A549 treated with Mapracorat at 1 μM for 4 hours (cell line): ENCODE measurements at places on chromosomes 4 and X. TPM values are rescaled to one million over a fixed set of nuclear protein-coding genes. Genes with fewer than 3 reads are reported as not detected.

Gene PAGE2B
- total RNA-seq: not detected in 5 replicates

Gene ITM2A
- 0.31 TPM in 1 of 5 replicates, not detected in the others for total RNA-seq

Gene HSFX4
- total RNA-seq: not detected in 5 replicates

Gene CXCL10
- 0.12 to 0.19 TPM (median 0.15 TPM) in 3 of 5 replicates, not detected in the others for total RNA-seq

Gene PRKG2
- 0.65 to 1.0 TPM (median 0.75 TPM) in 5 replicates for total RNA-seq

Gene RAB41
- total RNA-seq: not detected in 5 replicates

Gene GC
- total RNA-seq: not detected in 5 replicates

Gene DIPK2B
- not detected in 5 replicates for total RNA-seq

Gene EDA
- 0.38 to 0.75 TPM (median 0.43 TPM) in 5 replicates for total RNA-seq

Gene FAM120C
- 4.0 to 6.3 TPM (median 4.9 TPM) in 5 replicates for total RNA-seq

Gene TIMM8A
- 27.4 to 30.1 TPM (median 27.8 TPM) in 5 replicates for total RNA-seq

Gene HERC6
- 3.0 to 4.0 TPM (median 3.5 TPM) in 5 replicates for total RNA-seq

Gene PSAPL1
- total RNA-seq: 0.13 to 0.28 TPM (median 0.22 TPM) in 5 replicates

Gene SH2D1A
- total RNA-seq: not detected in 5 replicates

Gene NHSL2
- total RNA-seq: 0.25 to 0.52 TPM (median 0.27 TPM) in 5 replicates

Gene TAF7L
- total RNA-seq: 0.05 to 0.20 TPM (median 0.13 TPM) in 5 replicates

Gene ADH1B
- total RNA-seq: not detected in 5 replicates

Gene BRCC3
- total RNA-seq: 23.6 to 28.1 TPM (median 25.5 TPM) in 5 replicates

Gene SLIT2
- 0.02 to 0.03 TPM (median 0.02 TPM) in 3 of 5 replicates, not detected in the others for total RNA-seq

Gene CXXC4
- 0.02 TPM in 2 of 5 replicates, not detected in the others for total RNA-seq

Gene BEND2
- total RNA-seq: not detected in 5 replicates
